OCI-LY7 (cell line): ENCODE measurements at places on chromosomes 13 and 19. TPM values are rescaled to one million over a fixed set of nuclear protein-coding genes. Genes with fewer than 3 reads are reported as not detected.

- DNase-seq: no peak
These were observed 19.1 kb upstream of the SCEL start for GRCh38 chr13:77516342-77516789.

DNA sequence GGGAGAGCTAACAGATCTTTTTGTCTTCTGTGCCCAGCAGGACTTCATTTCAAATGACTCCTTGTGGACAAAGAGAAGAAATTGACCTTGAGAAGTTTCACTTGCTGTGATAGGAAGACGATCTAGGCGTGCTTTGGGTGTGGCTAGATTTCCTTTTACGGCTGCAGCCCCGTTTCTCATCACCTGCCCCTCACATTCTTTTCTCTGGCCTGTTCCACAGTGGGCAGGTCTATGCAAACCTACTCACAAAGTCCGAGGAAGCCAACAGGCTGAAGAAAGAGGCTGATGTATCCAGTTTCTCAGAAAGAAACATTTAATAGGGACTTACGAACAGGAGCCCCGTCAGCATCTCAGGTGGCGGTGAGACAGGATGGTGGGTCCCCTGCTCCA is 231.8 kb downstream of the FGF9 start:
- no peak for DNase-seq

DNA sequence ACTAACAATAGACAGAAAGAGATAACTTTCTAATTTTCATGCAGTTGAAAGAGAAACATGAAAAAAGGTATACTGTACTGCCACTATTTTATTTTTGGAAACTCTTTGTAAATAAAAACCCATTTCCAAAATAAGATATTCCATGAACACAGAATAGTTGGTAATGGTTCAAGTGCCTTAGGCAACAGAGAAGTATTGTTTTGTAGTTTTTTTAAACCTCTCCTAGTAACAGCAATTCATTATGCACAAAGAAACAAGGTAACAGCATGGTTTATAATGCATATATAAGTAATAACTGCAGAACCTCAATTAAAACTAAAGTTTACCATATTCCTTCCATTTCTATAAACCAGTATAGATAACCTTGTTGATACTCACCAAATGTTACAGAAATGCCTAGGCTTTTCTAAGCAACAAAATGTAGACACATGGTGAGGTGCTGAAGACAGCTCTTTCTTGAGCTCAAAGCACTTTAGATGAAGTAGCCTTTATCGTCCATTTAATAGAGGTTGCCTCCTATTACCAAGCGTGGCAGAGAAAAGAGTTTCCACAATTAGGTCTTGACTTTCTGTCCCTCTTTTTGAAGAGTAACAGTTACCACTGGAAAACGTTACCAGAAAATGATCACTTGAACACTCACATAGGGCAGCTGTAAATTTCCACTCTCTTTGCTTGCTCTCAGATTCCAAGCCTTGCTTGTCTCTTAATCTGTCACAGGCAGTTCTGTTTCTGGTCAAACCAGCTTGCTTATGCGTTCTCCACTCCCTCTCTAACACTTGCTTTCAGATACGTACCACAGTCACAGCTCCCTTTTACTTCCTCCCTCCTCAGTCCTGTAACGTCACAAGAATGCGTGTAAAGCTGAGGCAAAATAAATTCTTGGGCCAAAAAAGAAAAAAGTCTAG is 42.9 kb downstream of the CAB39L start:
- peak; percentile 87 for DNase-seq

DNA sequence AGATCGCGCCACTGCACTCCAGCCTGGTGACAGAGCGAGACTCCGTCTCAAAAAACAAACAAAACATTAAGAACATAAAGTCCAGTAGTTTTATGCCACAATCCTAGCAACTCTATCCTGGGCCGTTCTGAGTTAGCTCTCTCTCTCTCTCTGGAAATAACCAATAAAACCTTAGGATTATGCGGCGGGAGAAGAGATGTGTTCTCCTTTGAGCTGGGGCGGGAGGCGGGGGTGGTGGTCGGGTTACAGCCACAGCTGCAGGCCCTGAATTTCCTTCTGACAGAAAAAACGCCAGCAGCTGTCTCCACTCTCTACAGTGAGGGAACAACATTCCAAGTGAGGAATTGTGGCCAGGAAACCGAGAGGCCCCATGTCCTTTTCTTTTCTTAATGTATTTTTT is 9.1 kb upstream of the PNMA8A start:
- no peak for DNase-seq

DNA sequence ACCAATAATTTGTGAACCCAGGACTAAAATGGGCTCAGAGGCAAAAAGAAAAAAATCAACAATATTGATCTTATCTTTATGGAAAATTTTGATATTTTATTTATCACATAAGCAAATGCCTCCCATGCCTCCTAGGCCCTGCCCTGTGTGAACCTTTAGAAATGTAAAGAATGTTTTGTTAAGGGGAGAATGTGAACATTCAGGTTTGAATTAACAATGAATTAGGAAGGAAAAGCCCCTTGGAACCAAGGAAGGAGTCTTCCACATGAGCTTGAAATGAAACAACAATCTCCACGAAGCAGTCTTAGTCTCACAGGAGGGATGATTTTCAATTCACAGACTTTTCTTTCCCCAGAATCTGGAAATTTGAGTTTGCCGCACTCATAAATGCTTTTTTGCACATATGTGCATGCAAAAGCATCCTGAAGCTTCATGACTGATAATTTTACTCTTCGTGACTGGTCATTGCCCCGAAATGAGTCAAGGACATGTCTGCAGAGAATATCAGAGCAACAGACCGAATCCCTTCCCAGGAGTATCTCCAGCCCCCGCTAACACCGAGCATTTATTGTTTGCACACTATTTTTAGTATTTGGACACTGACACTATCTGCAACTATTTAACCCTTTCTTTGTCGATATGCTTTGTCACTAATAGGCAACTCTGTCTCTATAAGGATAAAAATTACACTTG is 135.2 kb downstream of the DCT start:
- no peak for DNase-seq

- no peak for DNase-seq
These were observed 11.6 kb downstream of the GJB2 start for GRCh38 chr13:20181188-20181587.

The TMPRSS9 gene
- total RNA-seq: 0.28 TPM in 1 of 2 replicates, not detected in the other

The KLK3 gene
- total RNA-seq: not detected in 2 replicates

The ZNF317 gene
- total RNA-seq: 37.4 and 40.2 TPM in 2 replicates

The MIA gene
- total RNA-seq: not detected in 2 replicates
